ENCODE measurements at places on chromosomes 7 and 10.
A peak's percentile ranks its signal among the peaks of the same experiment; 100 is the strongest.

DNA sequence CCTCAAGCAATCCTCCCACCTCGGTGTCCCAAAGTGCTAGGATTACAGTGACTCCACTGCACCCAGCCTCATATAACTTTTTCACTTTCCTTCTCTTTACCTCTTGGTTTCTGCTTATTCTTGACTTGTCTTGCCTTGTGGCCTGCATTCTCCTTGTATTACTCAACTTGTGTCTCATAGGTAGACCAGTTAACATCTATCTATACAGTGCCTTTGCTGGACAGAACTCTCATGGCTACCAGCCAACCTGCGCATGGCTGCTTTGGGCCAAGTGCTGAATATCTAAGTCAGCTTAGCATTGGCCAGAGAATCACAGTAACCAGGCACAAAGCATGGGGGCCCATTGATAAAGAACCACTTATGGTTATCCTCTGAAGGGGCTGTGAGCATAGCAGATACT, 42.6 kb upstream of the ZNRF2 start:
- no peak for DNase-seq

DNA sequence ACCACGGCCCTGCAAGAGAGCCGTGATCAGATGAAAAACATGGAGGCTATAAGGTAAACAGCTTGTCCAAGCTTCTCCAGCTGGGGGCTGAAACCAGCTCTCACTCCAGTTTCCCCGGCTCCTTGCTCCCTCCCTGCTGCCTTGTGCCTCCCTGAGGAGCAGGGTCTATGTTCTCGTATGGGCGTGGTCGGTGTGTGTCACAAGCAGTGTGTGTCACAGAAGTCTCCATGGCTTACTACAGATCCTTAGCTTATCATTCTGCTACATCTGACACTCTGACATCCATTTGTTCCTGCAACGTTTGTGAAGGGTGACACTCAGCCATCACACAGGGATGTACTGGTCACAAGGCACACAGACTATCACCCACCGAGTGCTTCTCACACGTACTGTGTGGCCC, 54.6 kb downstream of the CSGALNACT2 start:
- DNase-seq, result no peak

DNA sequence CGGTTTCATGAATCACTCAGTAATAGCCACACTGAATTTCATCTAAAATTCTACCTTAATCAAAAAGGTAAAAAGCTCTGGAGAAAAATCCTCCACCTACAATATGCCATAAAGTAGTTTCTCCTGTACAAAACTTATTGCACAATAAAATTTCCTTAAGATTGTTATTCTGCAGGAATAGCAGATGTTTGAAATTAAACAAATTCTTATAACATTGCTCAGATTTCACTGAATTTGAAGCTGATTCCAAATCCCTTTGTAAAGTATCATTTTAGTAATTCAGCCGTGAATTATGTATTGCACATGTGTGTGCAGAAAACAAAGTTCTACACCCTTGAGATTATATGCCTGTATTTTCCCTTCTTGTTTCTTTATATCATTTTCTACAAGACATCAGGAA, 123.8 kb downstream of the AMPH start:
- peak; percentile 7 for DNase-seq

- DNase-seq, result no peak
Measured at GRCh38 chr7:75619636-75620035, 119.1 kb downstream of the HIP1 start.

- peak; percentile 96 for DNase-seq
Measured at GRCh38 chr7:55325371-55325792, 39.8 kb upstream of the LANCL2 start.

DNA sequence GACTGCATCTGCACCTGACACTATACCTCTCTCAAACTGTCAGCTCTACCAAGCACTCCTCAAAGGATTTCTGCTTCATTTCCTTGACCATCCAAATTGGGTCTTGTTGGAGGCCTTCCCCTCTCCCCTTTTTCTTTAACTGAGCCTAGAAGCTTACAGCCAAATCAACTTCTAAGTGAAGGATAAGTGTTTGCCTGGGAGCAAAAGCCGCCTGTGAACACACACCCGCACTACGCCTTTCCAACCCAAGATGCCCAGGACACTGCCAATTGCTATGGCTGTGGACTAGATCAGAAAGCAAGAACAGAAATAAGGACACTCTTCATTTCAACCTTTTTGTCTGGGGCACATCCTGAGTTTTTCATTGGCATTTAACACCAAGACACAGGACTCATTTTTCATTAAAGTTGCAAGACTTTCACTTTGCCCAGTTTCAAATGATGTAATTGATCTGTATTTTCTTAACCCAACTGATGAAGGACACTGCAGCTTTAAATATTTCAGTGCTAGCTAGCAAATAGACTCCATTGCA, 52.8 kb downstream of the CPEB3 start:
- no peak for DNase-seq

GRCh38 chr7:93948106-93948505, 26.6 kb downstream of the GNG11 start:
- DNase-seq, result peak; percentile 84

- DNase-seq, result no peak
Measured at GRCh38 chr7:154484406-154484805, 432.2 kb downstream of the DPP6 start.

DNA sequence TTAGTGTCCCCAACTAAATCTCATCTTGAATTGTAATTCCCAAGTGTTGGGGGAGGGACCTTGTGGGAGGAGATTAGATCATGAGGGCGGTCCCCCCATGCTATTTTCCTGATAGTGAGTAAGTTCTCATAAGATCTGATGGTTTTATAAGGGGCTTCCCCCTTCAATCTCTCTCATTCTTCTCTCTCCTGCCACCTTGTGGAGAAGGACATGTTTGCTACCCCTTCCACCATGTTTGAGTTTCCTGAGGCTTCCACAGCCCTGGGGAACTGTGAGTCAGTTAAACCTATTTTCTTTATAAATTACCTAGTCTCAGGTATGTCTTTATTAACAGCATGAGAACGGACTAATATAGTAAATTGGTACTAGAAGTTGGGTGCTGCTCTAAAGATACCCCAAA, 365.6 kb downstream of the ANKRD7 start:
- DNase-seq, result no peak

GRCh38 chr10:92027141-92027540, 103.6 kb downstream of the BTAF1 start:
- DNase-seq, result no peak

DNA sequence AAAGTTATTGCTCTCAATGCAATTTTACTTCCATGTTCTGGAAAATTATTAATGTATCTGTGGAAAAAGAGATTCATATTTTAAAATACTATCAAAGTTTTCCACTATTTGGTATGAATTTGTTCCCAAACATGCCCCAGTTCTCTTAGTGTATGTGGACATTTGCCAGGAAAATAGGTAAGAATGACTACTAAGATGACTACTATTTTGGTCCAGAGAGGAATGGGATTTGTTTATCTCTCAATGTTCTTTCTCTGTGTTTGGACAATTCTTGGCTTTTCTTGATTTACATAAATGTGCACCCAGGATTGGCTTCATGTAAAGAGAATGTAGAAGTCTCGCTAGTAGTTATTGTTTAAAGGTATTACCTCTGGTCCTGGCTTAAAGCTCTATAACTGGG, 60.3 kb upstream of the POT1 start:
- peak; percentile 51 for DNase-seq

DNA sequence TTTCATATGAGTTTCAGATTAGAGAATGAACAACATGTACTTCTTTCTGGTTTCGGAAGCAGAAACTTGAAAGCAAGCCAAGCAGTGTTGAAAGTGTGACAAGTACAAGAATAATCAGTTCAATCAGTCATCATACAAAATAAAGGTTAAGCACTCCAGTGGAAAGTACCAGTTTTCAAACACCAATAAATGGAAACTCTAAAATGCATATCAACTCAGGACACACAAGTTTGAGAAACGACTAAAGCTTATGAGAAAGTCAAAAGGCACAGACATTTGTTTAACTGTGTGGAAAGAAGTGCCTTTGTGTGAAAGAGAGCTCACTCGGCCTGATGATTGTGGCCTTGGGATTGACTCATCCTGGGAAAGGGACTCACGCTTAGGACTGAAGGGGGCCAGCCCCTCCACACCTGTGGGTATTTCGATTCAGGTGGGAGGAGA, 60.6 kb upstream of the AKR1C1 start:
- no peak for DNase-seq

DNA sequence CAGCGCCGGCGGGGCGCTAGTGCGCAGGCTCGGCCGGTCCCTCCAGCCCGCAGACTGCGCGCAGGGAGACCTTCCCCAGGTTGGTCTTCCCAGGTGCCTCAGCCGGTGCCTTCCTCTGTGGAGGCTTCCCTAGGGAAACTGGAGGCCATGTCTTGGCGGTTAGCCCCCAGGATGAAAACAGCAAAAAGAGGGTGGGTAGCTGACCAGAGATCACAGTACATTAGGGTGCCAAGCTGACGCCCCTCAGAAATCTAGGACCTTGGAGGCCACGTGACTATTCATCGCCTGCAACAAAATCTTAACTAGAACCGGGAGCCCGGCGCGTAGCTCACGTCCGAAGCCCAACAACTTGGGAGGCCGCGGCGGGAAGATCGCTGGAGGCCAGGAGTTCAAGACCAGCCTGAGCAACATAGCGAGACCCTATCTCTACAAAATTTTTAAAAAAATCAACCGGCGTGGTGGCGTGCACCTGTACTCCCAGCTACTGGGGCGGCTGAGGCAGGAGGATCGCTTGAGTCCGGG, 327 bp upstream of the FIS1 start:
- no peak for DNase-seq

GRCh38 chr7:112723416-112723815, 66.8 kb downstream of the TMEM168 start:
- peak; percentile 6 for DNase-seq

DNA sequence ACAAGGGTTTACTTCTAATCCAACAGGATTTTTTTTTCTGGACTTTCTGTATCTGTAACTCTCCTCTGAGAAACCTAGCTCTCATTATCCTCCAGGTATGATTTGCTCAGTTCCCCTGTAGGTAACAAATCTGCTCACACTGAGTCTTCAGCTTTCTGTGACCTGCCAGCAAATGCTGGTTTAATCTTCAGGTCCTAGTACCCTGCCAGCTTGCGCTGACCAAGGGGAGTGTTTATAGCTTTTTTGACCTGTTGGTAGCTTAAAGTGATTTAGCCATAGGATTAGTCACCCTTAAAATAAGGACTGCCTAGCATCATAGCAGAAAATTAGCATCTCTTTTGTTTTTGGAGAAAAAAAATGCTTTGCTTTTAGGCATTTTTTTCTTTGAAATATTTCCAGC, 22.4 kb downstream of the SND1 start:
- DNase-seq, result peak; percentile 20

DNA sequence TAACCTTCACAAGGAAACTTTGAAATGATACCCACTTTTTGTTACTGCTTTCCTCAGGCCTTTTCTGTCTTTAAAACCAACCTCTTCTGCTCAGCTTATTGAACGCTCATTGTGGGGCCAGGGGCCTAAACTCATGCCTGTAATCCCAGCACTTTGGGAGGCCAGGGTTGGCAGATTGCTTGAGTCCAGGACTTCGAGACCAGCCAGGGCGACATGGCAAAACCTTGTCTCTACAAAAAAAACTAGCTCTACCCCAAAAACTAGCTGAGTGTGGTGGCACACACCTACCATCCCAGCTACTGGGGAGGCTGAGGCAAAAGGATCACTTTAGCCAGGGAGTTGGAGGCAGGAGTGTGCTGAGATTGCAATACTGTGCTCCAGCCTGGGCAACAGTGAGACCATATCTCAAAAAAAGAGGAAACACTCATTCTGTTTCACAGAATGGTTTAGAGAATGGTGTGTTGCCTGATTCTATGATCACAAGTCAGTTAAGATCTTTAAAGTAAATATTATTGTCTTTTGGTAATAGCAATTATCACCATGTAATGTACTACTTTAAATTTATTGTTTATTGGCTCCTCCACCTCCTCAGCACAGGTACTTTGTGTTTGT, 51.1 kb downstream of the KCTD7 start:
- DNase-seq, result no peak

DNA sequence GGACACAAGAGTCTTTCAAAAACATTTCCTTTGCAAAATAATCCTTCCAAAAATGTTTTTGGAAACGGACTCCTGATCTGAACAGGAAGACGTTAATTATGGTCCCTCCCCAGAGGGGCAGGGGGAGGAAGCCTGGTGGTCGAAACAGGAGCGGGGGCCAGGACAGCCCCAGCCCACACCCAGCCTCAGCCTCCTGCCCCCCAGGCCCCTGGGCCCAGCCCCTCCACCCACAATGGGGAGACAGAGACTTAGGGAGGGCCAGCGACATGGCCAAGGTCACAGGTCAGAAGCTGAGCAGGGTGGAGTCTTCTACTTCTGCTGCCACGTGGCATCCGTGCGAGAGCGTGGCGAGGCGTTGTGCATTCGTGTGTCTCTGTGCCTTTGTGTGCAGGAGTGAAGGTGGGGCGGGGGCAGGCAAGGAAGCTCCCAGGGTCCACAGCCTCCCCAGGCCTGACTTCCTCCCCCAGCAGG, 14.0 kb upstream of the GRIFIN start:
- DNase-seq, result no peak

DNA sequence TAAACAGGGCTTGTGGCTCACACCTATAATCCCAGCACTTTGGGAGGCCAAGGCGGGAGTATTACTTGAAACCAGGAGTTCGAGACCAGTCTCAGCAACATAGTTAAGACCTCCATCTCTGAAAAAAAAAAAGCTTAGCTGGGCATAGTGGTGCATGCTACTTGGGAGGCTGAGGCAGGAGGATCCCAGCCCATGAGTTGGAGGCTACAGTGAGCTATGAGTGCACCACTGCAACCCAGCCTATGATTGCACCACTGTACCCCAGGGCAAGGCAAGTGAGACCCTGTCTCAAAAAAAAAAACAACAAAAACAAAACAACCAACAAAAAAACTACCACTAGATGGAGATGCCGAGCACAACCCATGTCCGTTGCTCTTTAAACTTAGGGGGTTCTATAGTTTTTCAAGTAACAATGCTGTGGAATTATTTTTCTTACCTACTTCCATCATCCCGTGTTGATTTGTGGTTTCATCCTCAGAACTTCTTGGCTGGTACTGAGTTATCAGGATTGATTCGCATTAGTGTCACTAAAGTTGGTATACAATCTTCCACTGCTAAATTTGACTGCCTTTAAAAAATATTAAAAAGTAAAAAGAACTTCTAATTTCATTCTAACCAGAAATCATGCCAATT, 12.2 kb upstream of the REPIN1 start:
- DNase-seq, result peak; percentile 39

DNA sequence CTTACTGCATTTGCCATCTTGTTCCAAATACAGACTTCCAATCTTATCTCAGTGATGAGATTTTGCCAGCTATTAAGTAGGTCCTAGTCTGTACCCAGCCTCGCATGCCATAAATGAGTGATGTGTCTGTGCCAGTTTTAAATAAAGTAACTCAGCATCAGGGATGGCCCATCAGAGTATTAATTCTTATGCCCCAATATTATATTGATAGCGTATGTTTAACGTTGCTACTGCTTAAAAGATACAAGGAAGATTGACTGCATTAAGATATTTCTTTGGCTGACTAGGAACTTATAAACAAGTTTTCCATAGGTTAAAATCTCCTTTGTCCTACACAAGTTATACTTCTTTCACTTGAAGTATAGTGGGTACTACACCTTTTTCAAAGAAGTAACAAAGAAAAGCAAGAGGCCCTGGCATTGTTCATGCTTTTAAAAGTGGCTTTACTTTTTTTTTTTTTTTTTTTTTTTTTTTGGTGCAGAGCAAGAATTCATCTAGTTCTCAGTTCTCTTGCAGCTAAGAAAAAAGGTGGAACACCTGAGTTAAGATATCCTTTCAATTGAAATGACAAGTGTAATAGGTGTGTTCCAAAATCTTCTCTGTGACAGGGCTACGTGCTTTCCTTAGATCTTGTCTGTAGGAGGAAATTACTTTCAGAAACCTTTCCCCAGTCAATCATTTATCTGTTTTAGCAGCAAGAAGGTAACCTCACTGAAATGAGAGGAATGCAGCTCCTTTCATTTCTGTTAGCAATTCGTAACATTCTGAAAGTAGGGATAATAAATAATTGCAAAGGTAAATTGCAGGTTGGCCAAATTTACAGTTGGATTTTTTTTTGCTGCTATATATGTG, 245.0 kb downstream of the CELF2 start:
- no peak for DNase-seq
